ENCODE measurements at places on chromosomes 16 and 17. TPM values are rescaled to one million over a fixed set of nuclear protein-coding genes. Genes with fewer than 3 reads are reported as not detected.

GRCh38 chr16:69100071-69100691, 5.3 kb upstream of the HAS3 start:
- no peak for DNase-seq

DNA sequence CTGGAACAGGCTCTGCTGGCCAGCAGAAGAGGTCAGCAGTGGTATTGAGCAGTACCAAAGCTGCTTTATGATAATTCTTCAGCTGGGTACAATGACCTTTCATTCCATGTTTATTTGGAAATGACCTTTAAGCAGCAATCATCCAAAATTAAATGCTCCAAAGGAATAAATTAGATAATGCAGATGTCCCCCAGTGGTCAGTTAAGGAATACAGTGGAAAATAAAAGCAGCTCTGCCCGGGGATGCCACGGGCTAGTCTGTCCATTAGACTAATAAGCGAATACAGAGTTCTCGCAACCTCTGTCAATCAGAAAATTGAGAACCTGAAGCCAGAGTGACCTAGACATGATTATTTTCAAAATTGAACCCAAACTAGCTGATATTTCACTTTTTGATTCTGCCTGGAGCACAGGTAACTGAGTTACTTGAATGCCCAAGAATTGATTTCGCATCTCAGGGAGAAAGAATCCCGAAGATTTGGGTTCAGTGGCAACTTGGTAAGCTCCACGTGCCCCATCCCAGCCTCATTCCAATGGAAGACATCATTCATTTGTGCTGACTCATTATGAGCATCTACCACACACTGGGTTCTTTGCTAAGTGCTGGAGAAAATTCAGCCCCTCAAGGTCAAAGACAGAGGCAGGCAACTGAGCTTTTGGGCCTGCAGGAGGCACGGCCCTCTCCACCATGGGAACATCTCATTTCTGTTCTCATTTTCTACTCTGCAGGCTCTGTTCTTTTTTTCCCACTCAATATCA, 34.4 kb upstream of the SLC39A11 start:
- DNase-seq: no peak

DNA sequence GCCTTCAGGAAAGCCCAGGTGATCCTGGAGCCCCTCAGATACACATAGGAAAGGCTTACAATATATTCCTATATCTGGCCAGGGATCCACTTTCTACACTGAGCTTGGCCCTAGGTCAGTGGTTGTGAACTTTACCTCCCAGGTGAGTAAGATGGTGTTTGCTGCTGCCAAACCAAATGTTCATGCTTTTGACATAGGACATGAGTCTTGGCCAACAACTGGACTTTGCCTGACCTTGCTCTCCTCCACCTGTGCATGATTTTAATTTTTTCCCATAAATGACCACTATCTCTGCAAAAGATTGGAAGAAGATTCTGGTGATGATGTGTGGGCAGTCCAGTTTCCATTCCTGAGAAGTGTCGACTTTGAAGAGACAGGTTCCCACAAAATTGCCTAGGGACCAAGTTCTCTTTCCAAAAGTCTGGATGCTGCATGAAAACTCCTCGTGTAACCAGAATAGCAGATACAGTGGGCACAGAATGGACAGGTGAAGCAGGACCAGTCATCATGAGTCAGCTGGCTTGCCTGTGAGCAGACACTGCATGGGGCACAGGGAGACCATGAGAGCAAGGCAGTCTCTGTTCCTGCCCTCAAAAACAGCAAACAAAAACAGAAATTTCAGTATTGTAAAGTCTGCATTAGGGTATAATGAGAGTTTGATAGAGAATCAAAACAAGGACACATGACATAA, 226.4 kb upstream of the MON1B start:
- no peak for DNase-seq

ARL5C gene
- 0.15 TPM for total RNA-seq

All from activated CD4-positive, alpha-beta T cell treated with anti-CD3 and anti-CD28 coated beads, Interleukin-2, amount 10 ng/mL, durations not matched to agents 7 days and 5 days (primary cell).